ENCODE measurements at places on chromosomes 16 and 17. TPM values are rescaled to one million over a fixed set of nuclear protein-coding genes. Genes with fewer than 3 reads are reported as not detected.

- no peak for DNase-seq
- no peak overlapping the region for H3K27ac ChIP-seq
- no peaks in the 10 kb centered on the region for H3K27me3 ChIP-seq
- H3K36me3 ChIP-seq = no peaks in the 10 kb centered on the region
- H3K4me1 ChIP-seq = no peaks in the 10 kb centered on the region
- no peak overlapping the region for H3K4me3 ChIP-seq
Measured at GRCh38 chr17:70857351-70857750, 688.0 kb downstream of the KCNJ2 start.

DNA sequence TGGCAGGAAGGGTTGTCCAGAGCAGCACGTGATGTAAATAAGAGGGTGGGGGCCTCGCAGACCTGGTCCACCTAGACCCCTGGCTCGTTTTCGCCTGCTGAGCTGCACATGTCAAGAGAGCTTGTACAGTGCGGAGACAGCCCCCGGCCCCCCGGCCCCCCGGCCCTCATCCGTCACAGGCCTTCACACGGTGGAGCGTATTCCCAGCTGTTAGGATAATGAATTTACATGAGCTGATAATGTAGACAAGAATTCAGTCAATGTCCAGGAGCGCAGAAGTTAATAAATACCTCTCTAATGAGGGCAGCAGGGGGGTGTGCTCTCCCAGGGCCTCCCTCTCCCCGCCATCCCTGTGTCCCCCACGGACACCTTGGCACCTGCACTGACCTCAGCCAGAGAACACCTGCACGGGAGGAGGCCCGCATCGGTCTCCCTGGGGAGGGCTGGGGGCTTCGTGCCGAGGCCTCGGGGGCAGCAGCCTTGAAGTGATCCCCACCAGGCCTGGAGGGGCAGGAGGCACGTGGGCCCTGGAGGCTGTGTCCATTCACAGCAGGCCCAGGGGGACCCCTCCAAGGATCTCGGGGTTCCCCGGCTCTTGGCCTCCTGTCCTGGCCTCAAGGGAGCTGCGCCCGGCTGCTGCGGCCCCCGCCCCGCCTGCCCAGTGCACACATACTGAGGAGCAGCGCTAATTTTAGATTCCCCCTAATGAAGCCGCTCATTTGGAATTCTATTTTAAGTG, 14.6 kb downstream of the GSE1 start:
- H3K4me3 ChIP-seq = no peak overlapping the region
- peaks cover 12% of the 10 kb centered on the region for H3K4me1 ChIP-seq
- peaks cover 30% of the 10 kb centered on the region for H3K36me3 ChIP-seq
- peak overlapping the region; percentile 76 for H3K27ac ChIP-seq

Gene TBC1D3
- 0.18 TPM for total RNA-seq

Gene RPTOR
- 31.0 TPM for total RNA-seq

DNA sequence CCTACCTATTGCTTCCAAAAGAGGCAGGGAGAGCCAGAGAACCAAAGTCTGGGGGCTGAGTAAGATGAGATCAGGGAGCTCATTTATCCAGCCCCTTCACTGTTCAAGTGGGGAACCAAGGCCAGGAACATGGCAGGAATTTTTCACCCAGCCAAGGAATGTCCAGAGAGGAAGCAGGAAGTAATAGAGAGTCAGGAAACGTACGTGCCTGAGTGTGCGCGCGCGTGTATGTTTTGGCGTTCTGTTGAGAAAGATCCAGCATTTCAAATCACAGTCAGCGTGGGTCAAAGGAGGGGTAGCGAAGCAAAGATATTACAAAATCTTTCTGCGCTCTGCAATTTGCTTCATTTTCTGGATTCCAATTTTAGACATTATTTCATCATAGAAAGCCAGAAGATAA, 41.9 kb upstream of the WSCD1 start:
- no peak overlapping the region for H3K27ac ChIP-seq
- no peak overlapping the region for H3K4me3 ChIP-seq
- DNase-seq = no peak
- H3K4me1 ChIP-seq = no peaks in the 10 kb centered on the region
- no peaks in the 10 kb centered on the region for H3K27me3 ChIP-seq
- H3K36me3 ChIP-seq = no peaks in the 10 kb centered on the region

- no peak overlapping the region for H3K27ac ChIP-seq
- DNase-seq = peak; percentile 76
- no peaks in the 10 kb centered on the region for H3K27me3 ChIP-seq
- no peak overlapping the region for H3K4me3 ChIP-seq
Measured at GRCh38 chr16:5349670-5350517, 252.3 kb upstream of the EEF2KMT start.

Gene CSH2
- total RNA-seq = 0.57 TPM

All from endodermal cell (in vitro differentiated cells).